ENCODE measurements at places on chromosomes 3 and 15.

DNA sequence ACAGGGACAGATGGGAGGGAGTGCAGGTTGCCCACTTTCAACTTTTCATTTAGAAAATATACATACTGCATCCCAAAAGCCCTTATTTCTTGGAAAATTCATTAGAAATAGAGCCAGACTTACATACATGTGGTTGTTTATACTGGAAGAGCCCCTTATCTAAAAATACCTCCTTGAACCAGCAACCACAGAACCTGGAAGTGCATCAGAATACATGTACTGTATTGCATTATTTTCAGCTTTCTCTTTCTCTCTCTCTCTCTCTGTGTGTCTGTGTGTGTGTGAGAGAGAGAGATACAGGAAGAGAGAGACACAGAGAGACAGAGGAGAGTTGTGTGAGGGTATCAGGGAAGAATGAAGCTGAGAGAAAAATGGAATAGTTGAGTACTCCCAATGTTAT lies 29.5 kb upstream of the LSAMP start:
- no peak for DNase-seq

GRCh38 chr15:63911160-63911559 lies 77.4 kb upstream of the HERC1 start:
- DNase-seq: no peak

GRCh38 chr3:44516230-44516629 lies 38.8 kb upstream of the ZNF445 start:
- no peak for DNase-seq

- DNase-seq: no peak
Observed at GRCh38 chr15:57614241-57614640, 22.5 kb downstream of the MYZAP start.

DNA sequence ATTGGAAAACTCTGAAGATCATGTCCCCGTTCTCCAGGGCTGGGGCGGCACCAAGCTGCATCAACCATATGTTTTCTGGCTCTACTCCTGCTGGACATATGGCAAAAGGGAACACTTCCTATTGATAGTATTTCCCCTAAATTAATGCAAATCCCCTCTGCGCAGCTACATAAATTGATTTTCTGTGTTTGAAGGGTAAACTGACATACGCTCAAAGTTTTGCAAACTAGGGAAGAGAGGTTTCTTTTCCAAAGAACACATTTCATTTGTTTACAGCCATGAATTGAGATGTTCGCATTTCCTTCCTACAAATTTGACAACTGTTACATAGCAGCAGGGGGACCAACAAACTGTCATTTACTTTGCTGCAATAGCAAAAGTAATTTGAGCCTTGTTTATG lies 35.9 kb downstream of the CTXND1 start:
- no peak for DNase-seq
